ENCODE measurements at places on chromosomes 6 and 20.

DNA sequence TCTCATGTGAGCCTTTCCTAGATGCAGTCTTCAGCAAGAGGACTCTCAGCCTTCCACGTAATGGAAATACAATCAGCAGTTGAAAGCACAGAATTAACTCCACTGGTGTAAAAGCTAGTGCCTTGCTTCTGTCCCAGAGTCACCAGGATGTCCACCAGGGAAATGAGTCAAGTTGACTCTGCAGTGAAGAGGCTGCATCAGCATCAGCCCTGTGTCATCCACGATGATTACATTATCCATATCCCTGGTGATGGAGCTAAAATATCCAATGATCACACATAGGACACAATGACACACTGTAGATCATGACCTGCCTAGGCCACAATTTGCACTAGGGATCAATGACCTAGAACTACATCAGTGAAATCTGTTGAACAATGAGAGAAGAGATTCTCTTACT lies 262.4 kb downstream of the ERMARD start:
- DNase-seq, result no peak

- no peak for DNase-seq
These were observed 1719.9 kb downstream of the GRIK2 start for GRCh38 chr6:103113416-103113815.

DNA sequence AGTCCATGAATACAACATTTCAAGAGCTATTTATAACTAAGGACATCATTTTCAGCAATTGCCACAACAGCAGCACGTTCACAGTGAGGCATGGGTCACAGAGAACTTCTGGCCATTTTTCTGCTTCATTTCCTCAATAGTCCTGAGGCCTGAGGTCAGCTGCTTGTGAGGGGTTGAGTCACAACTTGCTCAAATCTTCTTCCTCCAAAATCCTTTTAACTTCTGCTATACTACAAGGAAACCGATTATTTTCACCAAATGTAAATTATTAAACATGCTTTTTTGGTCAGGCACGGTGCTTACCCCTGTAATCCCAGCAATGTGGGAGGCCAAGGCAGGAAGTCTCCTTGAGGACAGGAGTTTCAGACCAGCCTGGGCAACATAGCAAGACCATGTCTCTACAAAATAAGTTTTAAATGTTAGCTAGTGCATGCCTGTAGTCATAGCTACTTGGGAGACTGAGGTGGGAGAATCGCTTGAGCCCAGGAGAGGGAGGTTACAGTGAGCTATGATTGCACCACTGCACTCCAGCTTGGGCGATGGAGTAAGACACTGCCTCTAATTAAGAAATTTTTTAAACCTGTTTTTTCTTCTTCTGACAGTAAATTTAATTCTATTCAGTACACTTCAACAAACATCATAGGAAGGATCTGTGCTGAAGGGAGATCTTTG lies 11.1 kb upstream of the SLC16A10 start:
- DNase-seq, result no peak

DNA sequence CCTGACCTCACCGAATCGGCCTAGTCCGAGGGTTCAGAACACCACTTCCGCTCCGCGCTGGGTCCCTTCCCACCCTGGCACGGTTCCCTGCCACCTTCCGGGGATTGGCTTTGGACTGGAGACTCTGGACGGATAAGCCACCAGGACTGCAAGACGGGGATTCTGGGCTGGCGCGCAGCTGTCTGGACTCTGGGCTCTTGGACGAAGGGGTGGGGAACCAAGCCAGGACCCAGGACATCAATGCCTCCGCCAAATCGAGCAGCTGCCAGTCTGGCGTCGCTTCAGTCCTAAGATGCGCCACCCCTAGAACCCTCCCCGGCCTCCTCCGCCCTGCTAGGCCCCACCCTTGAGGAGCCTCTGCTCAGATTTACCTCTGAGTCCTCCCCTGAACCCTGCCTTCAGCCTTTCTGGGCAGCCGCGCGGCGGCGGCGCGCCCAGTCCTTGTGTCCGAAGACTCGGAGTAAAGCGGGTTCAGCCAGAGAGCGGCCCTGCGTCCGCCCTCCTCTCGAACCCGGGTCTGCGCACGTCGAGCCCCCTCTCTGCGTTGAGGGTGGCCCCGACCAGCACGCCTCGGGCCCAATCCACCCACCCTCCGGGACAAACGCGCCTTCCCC lies 1.2 kb downstream of the KCNK17 start:
- DNase-seq, result no peak

- DNase-seq, result no peak
These were observed 10.7 kb downstream of the ANKRD6 start for GRCh38 chr6:89443658-89444057.

DNA sequence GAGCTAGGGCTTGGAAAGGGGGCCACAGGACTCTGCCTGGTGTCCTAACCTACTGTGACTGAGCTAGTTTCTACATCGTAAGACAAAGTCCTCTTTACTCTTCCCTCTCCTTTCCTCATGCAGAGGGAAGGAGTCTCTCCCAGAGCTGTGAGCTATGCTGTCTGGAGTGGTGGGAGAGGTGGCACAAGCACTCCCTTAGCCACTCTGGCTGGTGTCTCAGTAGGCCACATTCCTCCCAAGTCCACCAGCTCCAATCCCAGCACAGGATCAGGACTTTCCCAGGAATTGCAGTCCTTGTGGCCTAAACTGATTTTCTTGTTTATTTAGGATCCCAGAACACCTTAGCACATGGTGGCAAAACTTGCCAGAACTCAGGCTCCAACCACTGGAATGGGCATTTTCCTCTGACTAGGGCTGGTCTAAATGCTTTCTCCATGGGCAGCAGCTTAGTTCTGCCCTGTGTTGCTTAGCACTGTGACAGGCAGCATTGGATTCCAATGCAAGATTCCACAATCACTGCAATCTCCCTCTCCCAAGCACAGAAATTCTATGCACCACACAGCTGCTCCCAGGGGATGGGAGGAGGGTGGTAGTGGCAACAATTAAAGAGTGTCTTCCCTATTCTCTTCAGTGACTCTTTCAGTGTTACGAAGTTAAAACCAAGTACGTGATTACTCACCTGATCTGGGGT lies 733.3 kb downstream of the HACE1 start:
- no peak for DNase-seq

DNA sequence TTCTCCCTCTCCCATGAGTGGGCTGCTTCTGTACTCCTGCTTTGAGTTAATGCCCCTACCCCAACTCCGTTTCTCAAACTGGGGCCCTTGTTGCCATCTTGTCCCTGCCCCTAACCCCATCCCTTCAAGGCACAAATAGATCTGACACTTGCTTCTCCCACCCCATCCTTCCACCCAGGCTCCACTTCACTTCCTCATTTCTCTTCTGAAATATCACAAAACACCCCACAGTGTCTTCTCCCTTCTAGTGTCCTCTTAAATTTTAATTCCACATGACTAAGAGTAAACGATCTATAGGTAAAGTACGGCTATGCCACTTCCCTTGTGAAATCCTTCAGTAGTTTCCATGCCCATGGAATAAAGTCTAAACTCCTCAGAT lies 571.6 kb upstream of the NOX3 start:
- no peak for DNase-seq

- no peak for DNase-seq
These were observed 20.3 kb downstream of the CST7 start for GRCh38 chr20:24969186-24970029.

DNA sequence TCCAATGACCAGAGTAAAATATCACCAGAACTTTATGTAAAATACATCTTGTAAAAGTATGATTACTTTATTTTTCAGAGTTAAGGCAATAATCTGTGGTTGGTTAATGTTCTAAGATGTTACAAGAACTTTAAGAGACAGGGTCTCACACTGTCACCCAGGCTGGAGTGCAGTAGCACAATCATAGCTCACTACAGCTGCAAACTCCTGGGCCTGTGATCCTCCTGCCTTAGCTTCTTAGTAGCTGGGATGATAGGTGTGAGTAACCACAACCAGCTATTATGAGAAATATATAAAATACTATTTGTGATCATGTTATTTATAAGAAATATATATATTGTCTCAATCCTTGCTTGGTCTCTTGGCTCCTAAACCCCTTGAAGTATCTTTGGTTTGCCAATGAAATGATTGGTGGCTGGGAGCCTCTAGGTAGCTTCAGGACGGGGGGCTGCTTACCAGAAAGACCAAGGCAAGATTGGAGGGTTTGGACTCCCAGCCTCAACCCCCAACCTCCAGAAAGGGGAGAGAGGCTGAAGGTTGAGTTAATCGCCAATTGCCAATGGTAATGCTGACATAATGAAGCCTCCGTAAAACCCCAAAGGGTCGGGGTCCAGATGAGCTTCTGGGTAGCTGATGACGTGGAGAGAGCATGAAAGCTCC lies 15.4 kb downstream of the SOD2 start:
- DNase-seq, result no peak

- no peak for DNase-seq
These were observed 429.7 kb downstream of the KIF16B start for GRCh38 chr20:16143596-16143995.

GRCh38 chr6:37243816-37244370 lies 13.7 kb upstream of the TBC1D22B start:
- DNase-seq, result no peak

- no peak for DNase-seq
These were observed 35.7 kb downstream of the TSPYL4 start for GRCh38 chr6:116218172-116218633.

DNA sequence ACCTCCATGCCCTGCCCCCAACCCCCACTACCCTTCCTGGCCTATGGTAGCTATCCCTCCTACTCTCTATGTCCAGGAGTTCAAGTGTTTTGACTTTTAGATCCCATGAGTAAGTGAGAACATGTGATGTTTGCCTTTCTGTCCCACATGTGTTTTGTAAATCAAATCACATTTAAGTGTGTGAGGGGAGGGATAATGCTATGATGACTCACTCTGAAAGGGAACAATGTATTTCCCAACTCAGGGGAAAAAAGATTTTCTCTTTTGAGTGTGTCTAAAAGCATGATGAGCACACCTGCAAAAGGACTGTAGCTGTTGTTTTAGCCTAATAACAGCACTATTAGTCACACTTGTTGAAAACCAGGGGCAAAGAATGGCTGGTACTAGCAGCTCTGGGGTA lies 193.7 kb downstream of the GJA10 start:
- DNase-seq, result no peak

DNA sequence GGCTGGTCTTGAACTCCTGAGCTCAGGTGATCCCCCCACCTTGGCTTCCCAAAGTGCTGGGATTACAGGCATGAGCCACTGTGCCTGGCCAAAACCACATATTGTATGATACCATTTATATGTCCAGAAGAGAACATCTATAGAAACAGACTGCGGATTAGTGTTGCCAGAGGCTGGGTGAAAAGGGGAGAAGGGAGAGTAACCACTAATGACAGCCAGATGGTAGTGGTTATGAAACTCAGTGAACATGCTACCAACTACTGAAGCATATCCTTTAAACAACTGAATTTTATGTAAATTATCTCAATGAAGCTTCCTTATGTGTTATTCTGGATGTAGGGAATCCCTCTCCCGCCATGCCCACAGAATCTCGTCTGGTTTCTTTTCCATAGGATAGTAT lies 15.7 kb downstream of the SLC23A2 start:
- no peak for DNase-seq

DNA sequence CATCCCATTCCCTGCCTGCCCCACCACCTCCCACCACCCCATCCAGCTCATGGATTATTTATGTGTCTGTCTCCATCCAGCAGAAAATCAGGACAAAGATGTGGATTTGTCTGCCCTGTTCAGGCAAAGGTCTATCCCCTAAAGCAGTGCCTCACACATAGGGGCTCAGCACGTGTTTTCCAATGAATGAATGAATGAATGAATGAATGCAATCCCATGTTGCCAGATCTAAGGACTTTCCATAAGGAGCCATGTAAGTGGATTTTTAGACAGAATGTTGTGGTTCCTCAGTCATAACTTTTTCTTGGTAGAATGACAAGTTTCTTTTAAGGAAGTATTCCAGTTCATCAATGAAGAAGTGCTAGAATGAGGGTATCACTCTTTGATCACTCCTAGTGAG lies 133.7 kb downstream of the RNASET2 start:
- no peak for DNase-seq

DNA sequence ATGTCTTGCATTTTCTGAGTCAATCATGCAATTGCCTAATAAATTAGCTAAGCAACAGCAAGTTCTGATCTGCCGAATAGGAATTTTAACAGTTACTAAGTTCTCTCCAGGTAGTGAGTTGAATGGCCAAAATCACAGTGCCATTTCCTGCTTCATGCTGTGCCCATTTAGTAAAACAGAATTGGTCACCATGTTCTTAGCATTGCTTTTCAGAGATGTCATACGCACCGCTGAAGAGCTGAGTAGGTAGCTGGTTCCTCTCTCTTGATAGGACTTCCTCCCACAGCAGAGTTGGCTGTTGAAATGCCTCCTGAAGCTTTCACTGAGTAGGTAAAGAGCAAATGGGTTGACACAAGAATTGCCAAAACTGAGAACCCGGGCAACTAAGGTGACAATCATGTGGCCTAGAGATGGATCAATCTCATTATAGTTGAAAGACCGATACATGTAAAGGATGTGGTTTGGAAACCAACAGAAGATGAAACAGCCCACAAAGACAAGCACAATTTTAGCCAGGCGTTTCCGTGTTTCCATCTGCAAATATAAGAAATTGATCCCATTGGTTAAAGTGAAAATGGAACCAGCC lies 57.1 kb upstream of the GJE1 start:
- DNase-seq, result no peak

DNA sequence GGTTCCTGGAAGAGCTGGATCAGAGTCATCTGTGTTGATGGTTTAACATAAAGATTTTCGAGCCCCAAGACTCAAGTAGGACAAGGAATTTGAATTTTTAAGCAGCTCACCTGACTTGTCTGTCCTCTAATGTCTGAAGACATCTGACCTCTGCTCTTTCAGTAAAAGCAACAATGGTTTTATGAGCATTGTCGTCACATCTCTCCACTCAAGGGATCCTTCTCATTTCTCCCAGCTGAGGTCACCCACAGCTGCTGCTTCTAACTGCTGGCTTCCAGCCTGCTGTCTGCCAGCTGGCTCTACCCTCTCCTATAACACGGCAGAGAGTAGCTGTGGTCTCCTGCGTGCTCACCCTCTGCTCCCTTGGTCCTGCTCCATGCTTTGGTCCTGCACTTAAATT lies 24.7 kb upstream of the HDAC2 start:
- DNase-seq, result no peak

DNA sequence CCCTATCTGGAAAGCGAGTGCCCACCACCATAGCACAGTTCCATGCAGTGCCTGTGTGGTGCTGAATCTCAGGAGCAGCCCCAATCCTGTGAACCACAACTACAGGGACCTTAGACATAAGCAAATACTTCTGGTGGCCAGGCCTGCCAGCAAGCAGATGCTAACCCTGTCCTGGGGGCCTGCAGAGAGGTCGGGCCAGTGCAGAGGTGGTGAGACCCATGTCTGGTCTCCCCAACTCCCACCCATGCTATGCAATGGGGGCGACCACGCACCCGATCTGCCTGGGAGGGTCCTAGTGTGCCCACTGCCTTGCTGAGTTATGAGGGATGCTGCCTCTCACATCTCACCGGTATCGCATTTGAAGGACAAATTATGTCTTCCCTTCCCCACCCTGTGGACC lies 151.6 kb upstream of the ZNF337 start:
- DNase-seq, result no peak

Data from stimulated activated CD4-positive, alpha-beta T cell treated with anti-CD3 and anti-CD28 coated beads, Interleukin-15, amount 100 ng/mL, for 1 hour (primary cell).